ENCODE measurements at places on chromosomes 5 and 9.

DNA sequence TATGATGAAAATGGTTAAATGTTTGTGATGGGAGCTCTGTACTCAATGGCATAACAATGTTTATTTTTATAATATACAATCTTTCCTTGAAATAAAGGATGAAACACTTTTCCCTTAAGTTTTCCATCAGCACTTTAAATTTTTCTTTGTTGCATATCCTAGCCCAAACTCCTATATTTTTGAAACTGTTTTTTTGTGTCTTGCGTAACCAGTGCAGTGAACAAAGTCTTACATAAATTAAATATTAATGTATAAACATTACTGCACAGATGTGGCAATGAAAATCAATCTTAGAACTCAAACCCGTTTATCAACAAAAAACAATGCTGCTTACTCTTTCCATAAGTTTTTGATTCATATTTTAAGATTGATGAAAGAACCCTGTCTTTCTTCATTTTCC is 34.1 kb upstream of the IL31RA start:
- no peak for DNase-seq

DNA sequence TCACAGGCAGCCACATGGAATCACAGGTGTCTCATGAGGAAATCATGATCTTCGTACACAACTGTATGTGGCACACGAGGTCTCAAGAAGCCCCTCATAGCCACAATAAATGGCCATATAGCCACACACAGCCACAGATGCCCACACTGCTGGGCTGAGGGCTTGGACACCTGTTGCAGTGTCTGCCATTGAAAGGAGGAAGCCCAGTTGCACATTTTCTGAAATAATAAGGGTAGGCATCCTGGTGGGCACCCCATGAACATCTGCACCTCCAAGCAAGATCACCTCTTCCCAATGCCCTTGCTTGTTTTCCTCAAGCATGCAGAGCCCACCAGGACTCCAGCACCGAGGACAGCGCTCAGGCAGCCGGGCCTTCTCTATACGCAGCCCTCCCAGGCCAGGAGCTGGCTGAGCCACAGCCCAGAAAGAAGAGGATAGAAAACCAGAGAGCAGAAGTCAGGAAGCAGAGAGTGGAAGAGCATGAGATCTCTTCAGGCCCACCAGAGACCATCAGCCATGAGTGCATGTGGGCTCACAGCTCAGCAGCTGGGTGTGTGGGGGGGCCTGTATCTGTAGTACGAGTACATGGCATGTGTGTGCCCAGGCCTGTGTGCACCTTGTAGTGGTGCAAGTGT is 1.0 kb upstream of the ACSL6 start:
- DNase-seq = no peak

DNA sequence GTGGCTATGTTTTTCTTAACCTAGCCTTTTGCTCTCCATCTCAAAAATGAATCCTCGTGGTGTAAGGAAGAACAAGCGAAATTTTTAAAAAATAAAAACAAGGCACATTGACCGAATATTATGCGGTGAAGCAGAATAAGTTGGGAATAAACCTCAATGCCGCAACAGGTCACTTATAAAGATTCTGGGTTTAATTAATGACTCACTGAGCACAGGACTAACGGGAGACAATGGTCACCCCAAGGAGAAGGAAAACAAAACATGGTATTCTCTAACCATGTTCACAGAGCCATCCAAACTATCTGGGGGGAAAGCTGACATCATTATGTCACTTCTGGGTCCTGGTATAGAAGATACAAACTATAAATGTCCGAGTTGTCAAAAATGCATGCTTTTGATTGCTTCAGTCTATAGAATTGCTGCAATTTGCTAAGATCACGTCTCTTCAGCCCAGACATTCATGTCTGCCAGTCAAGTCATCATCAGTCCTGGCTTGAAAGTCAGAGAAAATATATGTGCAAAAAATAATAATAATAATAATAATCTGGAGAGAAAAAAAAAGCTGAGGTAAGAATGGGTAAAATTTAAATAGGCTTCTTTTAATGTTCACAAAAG is 280.6 kb downstream of the NR2F1-AS1 start:
- DNase-seq = no peak

GRCh38 chr5:139543423-139543991 is 17.6 kb upstream of the UBE2D2 start:
- no peak for DNase-seq

- no peak for DNase-seq
Observed at GRCh38 chr9:99075246-99075912, 29.5 kb upstream of the TGFBR1 start.

GRCh38 chr9:96130970-96131369 is 171.0 kb downstream of the HSD17B3 start:
- no peak for DNase-seq

DNA sequence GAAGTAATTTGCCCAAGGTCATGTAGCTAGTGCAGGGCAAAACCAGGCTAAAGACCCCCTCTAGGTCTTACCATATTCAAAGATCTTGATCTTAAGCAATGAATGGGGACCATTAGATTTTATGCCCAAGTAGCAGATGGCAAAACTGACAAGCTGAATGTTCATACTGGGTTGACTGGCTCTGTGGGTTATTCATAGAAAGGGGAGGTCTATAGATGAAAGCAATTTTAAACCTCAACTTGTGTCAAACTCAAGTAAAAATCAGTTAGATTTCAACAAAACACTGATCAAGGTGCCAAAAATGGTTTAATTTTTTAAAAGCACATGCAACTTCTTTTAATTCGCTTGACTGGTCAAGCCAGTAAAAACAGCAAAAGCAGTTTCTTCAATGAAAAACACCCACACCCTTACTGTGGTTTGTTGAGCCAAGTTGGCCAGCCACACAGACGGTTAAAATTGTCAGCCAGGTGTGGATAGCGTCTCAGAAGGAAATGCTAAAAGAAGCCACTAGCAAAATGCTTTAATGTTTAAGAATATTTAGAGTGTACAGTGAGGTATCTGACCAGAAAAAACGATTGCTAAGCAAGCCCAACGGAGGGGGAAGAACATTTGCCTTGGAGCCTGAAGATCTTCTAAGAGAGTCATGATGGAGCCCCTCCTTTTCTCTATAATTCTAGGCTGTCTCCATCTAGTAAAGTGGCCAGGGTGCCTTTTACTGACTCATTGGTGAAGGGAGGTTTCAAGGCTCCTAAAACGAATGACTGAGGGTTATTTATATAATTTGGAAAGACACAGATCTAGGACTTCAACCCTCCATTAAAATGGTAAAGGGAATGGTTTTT is 539.6 kb upstream of the CLINT1 start:
- no peak for DNase-seq

DNA sequence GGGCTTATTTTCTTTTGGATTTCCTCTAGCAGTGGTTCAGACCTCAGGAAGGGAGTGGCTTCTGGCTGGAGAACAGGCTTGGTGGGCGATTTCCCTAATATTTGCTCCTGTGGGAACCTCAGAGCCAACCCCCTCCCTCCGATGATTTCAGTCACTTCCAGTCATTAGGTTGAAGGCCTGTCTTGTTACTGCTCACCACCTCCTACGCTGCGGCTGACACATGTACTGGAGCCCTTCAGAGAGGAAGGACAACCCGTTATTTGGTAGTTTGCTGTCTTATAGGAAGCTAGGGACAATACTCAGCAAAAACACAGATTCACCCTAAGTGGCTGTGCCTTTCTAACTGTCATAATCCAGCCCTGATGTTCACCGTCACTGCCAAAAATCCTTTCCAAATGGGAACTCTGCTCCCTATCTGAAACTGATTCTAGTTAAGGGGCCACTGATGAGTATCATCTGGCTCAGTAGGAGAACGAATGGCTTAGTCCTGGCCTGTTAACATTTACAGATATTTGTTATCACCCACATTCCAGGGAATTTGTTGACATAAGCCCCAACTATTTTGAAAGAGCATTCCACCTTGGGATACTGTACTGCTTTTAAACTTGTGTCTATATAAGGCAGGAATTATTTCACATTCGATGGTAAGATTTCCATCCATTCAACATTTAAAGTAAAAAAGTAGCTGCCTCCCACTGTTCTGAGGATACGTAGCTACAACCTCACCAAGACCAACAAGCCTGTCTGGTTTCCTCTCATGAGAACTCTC is 29.3 kb upstream of the ANKH start:
- no peak for DNase-seq
